ENCODE measurements at places on chromosomes 6 and 20.

DNA sequence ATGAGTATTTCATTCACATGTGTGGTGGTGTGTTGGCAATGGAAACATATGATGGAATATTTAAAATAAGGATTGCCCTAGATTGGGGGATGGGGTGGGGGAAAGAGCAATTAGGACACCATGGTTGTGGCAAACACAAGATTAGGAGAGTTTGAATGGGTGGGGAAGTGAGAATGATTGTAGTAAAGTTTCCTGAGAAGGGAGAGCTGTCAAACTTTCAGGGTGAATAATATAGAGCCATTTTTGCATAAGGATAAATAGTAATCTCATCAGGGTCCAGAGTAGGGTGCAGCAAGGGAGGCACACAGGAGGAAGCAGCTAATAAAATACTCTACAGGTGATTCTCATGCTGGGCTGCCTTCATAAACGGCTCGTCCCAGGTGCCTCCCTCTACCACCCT, 294.9 kb upstream of the MARCKS start:
- DNase-seq: no peak

DNA sequence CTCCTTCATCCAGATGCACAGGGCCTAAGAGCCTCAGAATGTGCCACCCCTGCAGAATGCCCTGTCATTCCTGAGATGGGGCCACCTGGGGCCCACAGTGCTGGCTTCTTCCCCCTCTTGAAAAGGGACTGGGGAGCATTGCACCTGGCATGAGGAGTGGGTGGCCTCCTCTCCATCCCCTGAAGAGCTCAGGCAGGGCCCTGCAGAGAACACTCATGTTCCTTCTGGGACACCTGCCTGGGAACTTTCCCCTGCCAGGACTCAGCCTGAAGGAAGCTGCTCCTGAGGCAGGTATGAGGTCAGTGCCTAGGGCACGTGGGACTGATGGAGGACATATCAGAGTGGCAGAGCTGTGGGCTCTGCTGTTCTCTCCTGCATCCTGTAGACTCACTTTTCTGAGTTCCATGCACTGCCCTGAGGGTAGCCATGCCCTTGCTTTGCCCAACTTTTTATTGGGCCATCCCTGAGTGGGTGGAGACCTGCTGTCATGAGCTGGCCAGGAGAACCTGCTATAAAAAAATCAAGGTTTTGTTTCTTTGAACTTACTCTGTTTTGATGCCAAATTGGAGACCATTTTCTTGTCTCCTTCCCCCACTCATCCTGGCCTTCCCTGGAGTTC, 19.5 kb downstream of the CCDC167 start:
- no peak for DNase-seq

- DNase-seq: no peak
Observed at GRCh38 chr20:20635006-20635405, 77.4 kb downstream of the RALGAPA2 start.

DNA sequence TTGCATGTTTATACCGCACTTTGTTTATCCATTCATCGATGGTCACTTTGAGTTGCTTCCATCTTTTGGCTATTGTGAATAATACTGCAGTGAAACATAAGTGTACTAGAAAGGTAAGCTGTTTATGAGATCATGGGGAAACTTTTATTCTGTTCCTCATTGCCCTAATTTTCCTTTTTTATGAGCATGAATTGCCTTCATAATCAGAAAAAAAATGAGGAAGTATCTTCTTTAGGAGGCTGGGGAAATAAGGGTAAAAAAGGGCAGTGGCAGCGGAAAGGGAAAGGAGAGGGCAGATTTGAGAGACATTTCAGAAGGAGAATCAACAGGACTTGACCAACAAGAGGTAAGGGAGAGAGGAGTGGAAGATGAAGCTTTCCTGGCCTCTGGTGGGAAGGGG, 14.3 kb upstream of the SERINC3 start:
- DNase-seq: no peak

- DNase-seq: no peak
Observed at GRCh38 chr6:52375780-52376556, 14.0 kb downstream of the PAQR8 start.

DNA sequence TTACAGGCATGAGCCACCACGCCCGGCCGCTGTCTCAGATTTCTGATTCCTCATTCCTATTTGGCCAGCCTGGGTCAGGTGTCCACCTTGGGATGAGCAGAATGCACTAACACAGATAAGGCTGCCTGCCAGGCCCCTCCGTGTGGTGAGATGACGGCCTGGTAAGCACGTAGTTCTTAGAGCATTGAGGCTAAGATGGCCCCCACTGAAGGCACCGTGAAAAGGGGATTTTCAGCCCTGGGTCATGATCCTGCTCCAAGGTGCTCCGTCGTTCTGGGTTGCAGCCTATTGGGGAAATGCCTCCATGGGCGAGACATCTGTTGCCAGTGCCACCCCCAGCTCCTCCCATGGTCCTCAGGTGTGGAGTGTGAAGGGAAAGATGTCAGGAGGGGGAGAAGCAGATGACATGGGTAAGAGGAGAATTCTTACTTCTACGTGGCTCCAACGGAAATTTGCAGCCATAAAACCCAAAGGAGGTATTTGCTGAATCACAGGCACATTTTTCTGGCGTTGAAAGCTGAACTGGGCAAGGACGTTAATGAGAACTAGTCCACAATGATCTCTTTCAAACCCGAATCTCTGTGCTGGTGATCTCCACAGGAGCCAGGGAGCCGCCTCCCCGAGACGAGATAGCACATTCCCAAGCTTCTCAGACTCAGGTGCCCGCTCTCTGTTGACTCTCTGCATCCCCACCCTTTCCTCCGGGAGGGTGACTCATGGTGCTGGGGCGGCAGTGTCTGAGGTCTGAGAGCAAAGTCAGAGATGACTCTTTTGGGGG, 34.0 kb upstream of the BMP6 start:
- no peak for DNase-seq

DNA sequence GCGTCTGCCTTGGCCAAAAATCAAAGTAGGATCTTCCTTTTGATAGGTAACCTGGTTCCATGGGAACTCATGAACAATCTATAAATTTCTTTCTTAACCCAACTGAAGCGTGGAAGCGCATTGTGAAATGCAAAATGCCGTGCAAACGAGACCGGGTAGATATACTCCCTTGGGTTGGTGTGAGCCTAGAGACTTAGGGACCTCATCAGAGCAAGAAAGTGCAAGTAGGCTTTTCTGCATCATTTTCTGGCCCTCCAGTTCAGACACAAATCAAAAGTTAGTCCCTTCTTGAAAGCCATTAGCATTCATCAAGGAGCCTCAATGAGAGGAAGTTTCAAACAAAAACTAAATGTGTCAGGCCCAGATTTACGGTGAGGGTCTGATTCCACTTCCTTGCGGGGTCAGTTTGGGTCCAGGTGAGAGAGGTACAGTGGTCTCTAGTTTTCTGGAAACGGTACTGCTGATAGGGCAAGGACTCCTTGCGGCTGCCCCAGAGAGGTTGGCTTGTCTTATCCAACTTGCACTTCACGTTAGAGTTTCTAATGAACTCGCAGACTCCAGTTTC, 5.3 kb upstream of the ZNF184 start:
- no peak for DNase-seq

- no peak for DNase-seq
Observed at GRCh38 chr6:134307870-134308269, 10.0 kb downstream of the SGK1 start.

GRCh38 chr6:74066168-74066871, 370.3 kb downstream of the CD109 start:
- no peak for DNase-seq

DNA sequence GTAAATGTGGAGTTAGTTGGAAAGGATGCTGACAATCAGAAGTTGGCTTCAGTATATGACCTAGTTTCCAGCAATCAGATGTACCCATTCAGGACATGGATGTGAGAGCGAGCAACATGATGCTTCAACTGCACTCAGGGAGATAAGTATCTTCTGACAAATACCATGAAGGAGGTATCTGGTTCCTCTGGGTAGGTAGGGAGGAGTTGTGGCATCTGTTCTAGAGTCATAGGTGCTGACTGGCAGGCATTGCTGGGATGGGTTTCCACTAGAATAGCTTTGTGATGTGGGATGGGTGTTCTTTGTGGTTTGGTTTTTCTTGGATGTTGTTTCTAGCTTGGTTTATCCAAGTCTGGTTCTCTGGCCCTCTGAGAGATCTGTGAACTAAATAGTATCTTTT, 3.9 kb upstream of the REV3L start:
- no peak for DNase-seq

GRCh38 chr20:42134265-42135098, 516.3 kb upstream of the CHD6 start:
- no peak for DNase-seq

GRCh38 chr6:68572975-68573374, 62.1 kb upstream of the ADGRB3 start:
- DNase-seq: no peak

DNA sequence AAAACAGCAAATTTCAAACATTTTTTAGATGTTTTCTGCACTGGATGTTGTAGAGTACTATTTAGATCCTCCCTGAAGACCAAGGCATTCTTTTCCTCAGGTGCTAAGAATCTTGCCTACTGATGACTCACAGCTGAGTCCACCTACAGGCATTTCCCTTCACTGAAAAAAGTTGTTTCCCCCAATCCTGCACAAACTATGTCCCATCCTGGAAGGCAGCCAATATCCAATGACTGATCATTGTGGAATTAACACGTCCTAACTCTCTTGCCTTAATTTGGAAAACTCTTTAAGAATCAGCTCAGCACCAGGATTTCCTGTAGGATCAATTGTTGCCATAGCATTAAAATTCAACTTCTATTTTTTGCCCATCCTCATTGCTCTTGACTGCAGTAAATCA, 268.4 kb upstream of the IRAK1BP1 start:
- DNase-seq: no peak

DNA sequence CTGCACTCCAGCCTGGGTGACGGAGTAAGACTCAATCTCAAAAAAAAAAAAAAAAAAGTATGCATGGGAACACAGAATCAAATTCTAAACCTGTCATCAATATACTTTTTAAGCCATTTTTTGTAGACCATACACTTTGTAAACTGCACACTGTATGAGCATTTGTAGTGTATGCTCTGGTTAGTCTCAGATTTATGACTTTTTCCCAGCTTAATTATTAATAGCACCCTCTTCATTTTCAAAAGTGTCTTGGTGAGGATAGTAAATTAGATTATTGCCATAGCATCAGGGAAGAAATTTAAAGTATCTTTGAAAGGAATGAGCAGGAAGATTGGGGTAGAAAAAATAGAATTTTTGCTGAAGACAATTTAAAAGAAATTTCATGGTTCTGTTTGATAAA, 330.8 kb upstream of the RSPO3 start:
- no peak for DNase-seq

DNA sequence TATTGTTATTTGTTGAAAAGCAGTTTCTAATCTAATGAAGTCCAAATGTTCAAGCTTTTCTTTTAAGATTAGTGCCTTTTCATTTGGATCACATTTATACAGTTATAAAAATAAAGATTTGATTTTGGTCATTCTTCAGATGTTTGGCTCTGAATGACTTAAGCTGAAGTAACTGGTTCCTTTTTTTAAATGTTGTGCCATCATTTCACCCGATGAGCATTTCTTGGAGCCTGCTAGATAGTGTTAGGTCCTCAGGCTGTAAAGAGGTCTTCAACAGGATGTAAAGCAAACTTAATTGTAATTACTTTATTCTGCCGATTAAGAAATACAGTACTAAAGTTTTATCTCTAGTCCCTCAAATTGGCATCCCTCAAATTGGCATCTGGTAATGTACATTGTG, 41.2 kb upstream of the ASIP start:
- DNase-seq: no peak

GRCh38 chr6:109229536-109229935, 134.2 kb downstream of the CEP57L1 start:
- no peak for DNase-seq

- DNase-seq: no peak
Observed at GRCh38 chr6:30258204-30258603, 45.0 kb upstream of the TRIM26 start.

- DNase-seq: no peak
Observed at GRCh38 chr20:5145365-5146098, 18.7 kb downstream of the CDS2 start.

DNA sequence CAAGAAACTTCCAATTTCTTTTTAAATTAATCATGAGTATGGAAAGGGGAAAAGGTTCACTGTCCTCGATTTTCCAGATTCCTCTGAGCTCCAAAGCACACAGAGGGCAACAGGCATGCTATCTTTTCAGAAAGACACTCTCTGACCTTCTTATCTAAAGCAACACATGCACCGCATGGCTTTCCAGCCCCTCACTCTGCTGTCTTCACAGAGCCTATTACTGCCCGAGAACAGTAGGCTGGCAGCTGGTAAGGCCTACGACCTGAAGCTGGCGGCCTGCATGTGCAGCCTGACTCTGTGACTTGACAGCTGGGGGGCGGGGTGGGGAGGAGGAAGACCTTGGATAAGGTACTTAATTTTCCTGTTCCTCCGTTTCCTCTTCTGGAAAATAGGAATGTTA, 86.3 kb downstream of the ELOVL4 start:
- DNase-seq: no peak

DNA sequence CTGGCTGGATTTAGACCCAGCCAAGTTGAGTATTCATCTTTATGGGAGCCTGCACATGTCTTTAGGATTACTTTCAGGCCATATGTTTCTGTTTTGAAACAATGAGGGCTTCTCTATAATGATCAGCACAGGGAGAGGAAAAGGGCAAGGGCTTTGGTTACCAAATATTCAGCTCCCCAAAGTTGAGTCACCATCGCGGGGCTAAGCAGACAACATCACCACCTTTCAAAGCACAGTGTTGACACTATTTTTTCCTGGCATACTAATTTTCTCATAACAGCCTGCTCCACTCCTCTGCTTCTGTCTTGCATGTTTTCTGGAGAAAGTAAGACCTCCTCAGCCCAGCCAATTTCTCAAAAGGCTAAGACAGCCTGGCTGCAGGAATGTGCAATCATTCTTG, 4.9 kb downstream of the SCML4 start:
- no peak for DNase-seq

DNA sequence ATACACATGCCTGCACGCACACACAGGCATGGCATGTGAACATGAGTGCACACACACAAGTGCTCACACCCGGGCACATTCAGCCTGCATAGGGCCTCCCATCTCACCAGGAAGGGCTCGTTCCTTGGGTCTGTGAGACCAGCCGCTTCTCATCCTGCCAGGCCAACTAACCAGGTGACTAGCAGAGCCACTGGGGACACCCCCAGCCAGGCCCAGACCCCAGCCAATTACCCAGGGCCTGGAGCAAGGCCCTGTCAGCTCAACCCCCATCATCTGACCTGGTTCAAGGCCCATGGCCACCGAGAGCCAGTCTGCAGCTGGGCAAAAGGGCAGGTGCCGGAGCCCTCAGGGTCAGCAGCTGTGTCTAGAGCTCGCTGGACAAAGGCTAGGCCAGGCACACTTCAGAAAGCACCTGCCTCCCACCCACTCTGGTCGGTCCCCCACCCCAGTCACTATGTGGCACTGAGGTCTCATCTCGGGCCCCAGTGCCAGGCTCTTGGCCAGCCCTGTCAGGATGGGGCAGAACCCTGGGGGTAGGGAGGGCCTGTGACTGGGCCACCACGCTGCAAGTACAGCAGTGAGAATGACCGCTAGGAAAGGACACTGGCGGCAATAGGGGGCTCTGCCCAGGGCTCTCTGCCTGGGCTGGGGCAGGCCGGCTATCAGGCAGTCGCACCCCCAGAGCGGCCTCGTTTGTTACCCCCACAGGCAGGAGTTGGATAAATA, 26.8 kb upstream of the MRGBP start:
- DNase-seq: no peak
